Cardiac septum (tissue), 1 donor: ENCODE measurements at places on chromosomes 5 and 9. TPM values are rescaled to one million over a fixed set of nuclear protein-coding genes. Genes with fewer than 3 reads are reported as not detected.

The GAPT gene
- total RNA-seq: 0.27 TPM

The PDZD2 gene
- 67.1 TPM for total RNA-seq

The SH3PXD2B gene
- total RNA-seq: 5.1 TPM

DNA sequence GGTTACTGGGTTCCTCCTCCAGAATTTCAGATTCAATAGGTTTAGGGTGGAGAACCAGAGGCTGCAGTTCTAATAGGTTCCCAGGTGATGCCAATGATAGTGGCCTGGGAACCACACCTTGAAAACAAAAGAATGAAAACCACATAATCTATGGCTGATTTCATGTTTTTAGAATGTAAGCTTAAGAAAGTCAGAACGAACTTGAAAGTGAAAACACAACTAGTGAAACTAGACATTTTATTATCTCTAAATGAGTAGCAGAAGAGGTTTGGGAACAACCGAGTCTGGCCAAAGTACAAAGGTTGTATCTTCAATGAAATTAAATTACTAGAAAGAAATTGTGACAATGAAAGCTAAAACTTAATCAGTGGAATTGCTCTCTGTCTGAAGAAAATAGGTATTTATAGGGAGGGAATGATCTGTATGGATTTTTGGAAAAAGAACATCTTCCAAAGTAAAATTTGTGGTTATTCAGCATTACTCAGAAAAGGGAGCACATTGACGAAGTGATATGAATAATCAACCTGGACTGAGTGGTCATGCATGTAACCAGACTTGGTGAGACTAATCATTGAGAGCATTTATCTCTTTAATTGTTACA lies 24.9 kb upstream of the CEP120 start:
- DNase-seq: no peak

The TOR1A gene
- 14.0 TPM for total RNA-seq

The SYK gene
- total RNA-seq: 4.7 TPM

The IL33 gene
- 18.6 TPM for total RNA-seq
